ENCODE measurements at places on chromosomes 2 and 18. TPM values are rescaled to one million over a fixed set of nuclear protein-coding genes. Genes with fewer than 3 reads are reported as not detected.

The CTAGE1 gene
- total RNA-seq: not detected

The LRRTM4 gene
- not detected for total RNA-seq

The PNKD gene
- total RNA-seq: 24.1 TPM

The CRYBA2 gene
- total RNA-seq: not detected

The MBP gene
- total RNA-seq: 53.9 TPM

The CKAP2L gene
- 23.0 TPM for total RNA-seq

The SERPINB11 gene
- total RNA-seq: not detected

Measured in activated CD8-positive, alpha-beta memory T cell treated with anti-CD3 and anti-CD28 coated beads for 36 hours (primary cell).